Activated CD4-positive, alpha-beta T cell treated with anti-CD3 and anti-CD28 coated beads for 24 hours (primary cell): ENCODE measurements at places on chromosomes 1 and 21.

DNA sequence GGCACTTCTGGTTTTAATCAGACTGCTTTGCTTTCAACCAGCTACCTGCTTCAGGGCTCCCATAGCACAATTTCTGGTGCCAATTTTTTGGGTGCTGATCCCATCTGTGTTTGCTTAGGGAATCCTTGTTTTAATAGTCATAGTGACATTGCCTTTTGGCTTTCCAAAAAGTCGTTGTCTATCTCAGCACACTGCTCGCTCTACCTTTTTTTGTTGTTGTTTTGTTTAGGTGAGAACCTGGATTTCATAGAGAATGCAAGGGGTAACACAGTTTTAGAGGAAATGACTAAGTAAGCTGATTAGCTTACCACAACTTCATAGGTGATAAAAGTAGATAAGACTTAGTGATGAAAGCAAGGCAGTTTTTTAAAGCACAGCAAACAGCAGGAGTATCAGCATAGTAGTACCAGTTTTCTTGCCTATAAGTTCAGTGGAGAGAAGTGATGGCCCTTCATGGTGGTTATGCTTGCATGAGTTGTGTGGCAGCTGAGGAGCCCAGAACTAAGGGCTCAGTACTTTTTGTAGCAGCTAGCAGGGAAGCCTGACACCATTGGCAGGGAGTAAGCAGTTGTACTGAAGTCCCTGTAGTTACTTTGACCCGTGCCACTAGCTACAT is 31.3 kb downstream of the NEK7 start:
- DNase-seq: no peak

GRCh38 chr1:54250670-54251069 is 50.7 kb downstream of the MRPL37 start:
- no peak for DNase-seq

DNA sequence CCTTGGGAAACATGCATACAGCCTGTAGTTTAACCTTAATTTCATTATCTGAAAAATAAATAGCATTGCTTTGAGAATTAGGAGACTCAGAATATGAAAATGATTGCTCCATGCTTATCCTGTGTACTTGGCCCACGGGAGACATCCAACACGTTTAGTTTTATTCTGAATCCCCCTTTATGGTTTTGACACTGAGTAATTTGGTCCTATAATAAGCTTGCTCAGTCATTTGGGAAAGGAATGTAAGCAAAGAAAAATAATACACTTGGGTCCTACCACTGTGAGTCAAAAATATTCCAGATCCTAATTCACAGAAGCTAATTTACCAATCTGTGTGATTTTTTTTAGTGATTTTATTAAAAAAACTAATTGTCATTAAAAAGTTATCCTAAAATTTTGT is 557.3 kb downstream of the USP25 start:
- DNase-seq: no peak

GRCh38 chr1:30194741-30195423 is 528.5 kb downstream of the MATN1 start:
- no peak for DNase-seq

DNA sequence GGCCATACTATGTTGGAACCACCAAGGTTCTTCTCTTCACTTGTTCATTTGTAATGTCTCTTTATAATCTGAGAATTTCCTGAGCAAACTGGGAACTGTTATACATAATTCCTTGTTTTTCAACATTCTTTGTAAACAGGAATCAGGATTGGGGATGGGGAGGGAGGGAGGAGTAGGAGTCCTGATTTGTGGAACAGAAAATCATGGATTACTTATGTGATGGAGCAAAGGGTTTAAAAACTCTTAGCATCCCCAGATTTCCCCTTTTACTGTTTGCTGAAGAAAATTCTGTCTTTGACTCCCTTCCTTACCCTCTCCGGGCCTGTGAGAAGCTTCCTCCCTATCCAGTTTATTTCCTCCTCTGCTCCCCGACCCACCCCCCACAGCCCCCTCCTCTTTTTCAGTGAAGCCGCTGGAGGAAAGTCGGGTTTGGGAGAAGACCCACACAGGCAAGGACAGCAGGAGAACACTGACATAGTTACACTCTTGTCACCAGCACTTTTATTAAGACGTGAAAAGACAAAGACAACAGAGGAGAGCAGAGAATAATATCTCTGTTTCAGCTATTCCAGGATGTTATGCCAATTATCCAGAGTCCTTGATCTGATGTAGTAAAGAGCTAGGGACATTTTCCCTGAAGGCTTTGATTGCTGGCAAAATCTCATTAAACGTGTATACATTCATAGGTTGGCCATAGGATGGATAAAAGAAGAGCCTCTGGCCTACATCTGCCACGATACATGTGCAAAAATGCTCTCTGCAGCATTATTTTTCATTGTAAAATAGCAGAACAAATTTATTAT is 4.6 kb upstream of the NBPF1 start:
- DNase-seq: no peak

- no peak for DNase-seq
Measured at GRCh38 chr1:198333744-198334143, 176.9 kb downstream of the NEK7 start.

- DNase-seq: no peak
Measured at GRCh38 chr1:236214761-236215160, 67.0 kb downstream of the ERO1B start.

DNA sequence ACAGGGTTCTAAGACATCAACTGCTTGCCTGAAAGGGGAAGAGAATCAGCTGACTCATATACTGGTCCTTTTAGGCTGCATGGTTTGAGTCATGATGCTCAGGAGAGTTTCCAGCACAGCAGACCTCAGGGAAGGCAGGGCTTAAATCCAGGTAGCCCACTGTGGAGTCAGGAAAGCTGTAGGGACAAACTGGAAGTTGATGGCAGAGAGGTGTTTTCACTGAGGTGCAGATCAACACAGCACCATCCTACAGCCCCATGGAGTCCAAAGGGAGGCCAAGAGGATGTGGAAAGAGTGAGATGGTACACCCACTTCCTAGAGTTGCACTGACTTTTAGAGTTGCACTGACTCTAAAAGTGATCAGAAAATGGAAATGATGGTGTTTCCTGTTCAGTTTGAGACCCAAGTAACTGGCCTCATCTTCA is 252.4 kb upstream of the DUSP10 start:
- no peak for DNase-seq
